Motor neuron (in vitro differentiated cells): ENCODE measurements at places on chromosomes 16 and 17. TPM values are rescaled to one million over a fixed set of nuclear protein-coding genes. Genes with fewer than 3 reads are reported as not detected.

- ATAC-seq = peak; percentile 88
Measured at GRCh38 chr16:48117217-48118105, 38.3 kb downstream of the ABCC12 start.

- peak; percentile 71 for ATAC-seq
Measured at GRCh38 chr16:87487361-87487924, 5.4 kb downstream of the ZCCHC14 start.

- peak; percentile 87 for ATAC-seq
Measured at GRCh38 chr16:11163761-11164261, 92.2 kb downstream of the SOCS1 start.

DNA sequence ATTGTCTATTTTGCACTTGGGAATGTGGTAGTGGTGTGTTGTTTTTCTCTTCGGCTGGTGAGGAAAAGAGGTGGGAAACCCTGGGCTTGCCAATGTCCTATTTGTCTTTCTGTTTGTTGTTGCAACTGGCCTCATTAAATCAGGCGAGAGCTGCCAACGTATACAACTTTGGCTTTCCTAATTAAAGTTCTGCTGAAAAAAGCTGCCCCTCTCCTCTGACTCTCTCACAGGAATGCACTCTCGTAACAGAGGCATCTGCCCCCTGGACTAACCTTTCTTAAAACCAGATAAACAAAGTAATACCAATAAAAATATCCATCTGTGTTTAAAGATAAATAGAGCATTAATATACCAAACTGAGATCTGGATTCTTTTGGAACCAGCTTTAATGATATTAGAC, 7.8 kb downstream of the CDRT15 start:
- no peak for ATAC-seq

DNA sequence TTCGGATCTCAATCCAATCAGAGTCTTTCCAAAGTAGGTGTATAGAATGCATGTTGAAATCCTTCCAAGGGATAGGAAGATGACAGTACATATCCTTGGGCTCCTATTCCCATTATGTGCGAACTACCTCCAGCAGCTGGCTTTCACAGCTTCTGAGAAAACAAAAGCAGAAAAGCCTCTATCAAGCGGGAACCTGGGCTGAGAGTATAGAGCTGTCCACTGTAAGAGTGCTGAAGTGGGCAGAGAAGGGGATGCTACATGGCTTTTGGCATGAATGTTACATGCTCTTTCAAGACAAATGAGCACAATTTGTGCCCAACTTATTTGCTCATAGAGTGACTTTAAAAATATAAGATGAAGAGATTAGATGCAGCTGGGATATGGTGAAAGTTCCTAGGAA, 993.5 kb downstream of the CDH8 start:
- ATAC-seq = no peak

GRCh38 chr17:67353929-67354574, 12.3 kb downstream of the PSMD12 start:
- ATAC-seq = no peak

GRCh38 chr16:50771366-50771765, 29.5 kb downstream of the CYLD start:
- ATAC-seq = no peak

GRCh38 chr16:82860071-82860470, 233.3 kb downstream of the CDH13 start:
- no peak for ATAC-seq

- no peak for ATAC-seq
Measured at GRCh38 chr16:31409433-31409832, 16.3 kb downstream of the ITGAD start.

DNA sequence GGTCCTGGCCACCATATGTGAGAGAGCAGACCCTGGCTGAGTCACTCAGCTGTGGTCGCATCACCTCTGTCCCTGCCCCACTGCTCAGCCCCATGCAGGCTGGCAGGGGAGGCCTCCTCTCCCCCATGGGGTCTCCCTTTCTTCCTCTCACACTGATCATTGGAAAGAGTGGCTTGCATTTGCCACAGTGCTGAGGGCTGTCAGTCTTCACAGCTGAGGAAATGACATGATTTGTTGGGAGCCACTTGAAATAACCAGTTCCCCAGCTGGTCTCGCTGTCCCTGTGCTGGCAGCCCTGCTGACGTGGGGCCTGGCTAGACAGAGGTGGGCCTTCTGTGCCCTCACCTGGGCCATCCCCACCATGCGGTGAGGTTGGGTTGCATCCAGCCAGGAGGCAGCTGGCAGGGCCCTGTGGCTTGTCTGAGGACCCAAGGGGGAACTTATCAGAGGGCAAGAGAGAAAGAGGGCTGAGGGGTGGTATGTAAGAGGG, 30.1 kb upstream of the MED9 start:
- no peak for ATAC-seq

DNA sequence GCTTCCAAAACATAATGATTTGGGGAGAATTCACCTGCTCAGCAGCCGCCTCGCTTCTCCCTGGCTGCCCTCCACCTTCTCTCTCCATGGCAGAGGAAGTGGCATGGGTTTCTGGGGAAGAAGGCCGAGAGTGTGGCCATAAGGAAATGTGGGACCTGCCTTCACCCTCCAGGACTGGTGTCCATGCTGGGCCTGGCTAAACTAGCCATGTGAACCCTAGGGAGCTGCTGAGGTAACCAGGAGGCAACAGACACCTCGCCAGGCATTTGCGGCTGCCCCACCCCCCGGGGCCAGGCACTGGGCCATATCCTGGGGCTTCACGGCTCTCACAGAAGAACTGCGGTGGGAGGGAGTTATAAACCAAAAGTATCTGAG, 9.9 kb upstream of the CMTM4 start:
- ATAC-seq = no peak

DNA sequence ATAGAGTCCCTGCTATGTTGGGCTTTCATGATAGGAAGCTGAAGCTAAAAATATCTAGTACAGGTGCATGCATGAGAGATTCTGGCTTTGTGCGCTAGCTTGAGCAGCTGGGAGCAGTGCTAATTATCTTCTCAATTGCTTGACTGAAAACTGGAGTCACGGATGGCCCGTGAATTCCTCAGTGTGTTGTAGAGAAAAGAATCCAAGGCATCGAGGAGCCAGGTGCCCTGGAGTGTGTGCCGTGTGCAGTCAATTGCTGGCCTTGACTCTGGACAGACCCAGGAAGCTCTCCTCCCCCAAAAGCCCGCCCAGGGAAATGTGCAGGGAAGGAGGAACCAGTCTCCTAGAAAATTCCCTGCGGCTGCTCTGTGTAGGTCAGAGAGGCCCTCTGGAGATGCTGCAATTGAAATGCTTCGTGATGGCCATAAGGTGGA, 14.2 kb downstream of the LGALS3BP start:
- no peak for ATAC-seq

- ATAC-seq = peak; percentile 82
Measured at GRCh38 chr17:49230636-49231562, at the start of gene PHOSPHO1. PHOSPHO1 (minus strand) TSS chr17:49230787; CDS start chr17:49226691, 4,096 bp downstream.

GRCh38 chr16:68310774-68311511, at the start of the genes PRMT7 and SLC7A6OS:
PRMT7 (plus strand) TSS chr16:68311019; CDS start chr16:68315980, 4,961 bp downstream.
SLC7A6OS (minus strand) TSS chr16:68310946; CDS start chr16:68310926, 20 bp downstream.
- peak; percentile 98 for ATAC-seq

The TAC4 gene
- total RNA-seq = not detected in 2 replicates

The HBZ gene
- total RNA-seq = not detected in 2 replicates

The CPNE2 gene
- 36.9 and 38.9 TPM in 2 replicates for total RNA-seq

The SLC47A1 gene
- 4.4 and 5.3 TPM in 2 replicates for total RNA-seq

The ATAD5 gene
- total RNA-seq = 10.1 and 11.0 TPM in 2 replicates

The BRICD5 gene
- total RNA-seq = 6.0 and 6.1 TPM in 2 replicates

The WDR81 gene
- total RNA-seq = 7.7 and 8.4 TPM in 2 replicates

The HSDL1 gene
- total RNA-seq = 25.0 and 28.6 TPM in 2 replicates

The METRNL gene
- 4.0 and 4.2 TPM in 2 replicates for total RNA-seq

The IL34 gene
- total RNA-seq = 2.5 TPM in 2 replicates

The SGCA gene
- total RNA-seq = not detected in 2 replicates

The EME1 gene
- total RNA-seq = 6.2 and 6.3 TPM in 2 replicates
